ENCODE measurements at places on chromosomes 7 and 10. TPM values are rescaled to one million over a fixed set of nuclear protein-coding genes. Genes with fewer than 3 reads are reported as not detected.

The ZNF467 gene
- total RNA-seq, result 18.9 TPM

- no peak for DNase-seq
These were observed 301.0 kb downstream of the LHFPL3 start for GRCh38 chr7:104629408-104629807.

DNA sequence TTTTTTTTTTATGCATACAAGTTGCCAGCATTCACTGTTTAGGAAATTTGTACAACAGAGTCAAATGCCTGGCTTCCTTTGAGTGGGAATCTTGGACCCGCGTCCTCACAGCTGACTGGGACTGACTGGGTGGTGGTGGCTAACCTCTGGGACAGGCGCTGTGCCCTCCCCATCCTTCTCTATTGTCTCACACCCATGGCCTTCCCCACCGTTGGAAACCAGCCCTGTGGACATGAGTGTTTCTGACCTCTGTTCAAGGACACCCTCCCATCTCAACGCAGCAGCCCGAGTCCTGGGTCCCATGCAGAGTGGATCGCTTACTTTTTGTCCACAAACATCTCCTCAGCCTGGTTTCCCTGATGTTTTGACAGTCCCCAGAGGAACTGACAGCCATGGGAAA is 125.1 kb upstream of the PPIF start:
- no peak for DNase-seq

DNA sequence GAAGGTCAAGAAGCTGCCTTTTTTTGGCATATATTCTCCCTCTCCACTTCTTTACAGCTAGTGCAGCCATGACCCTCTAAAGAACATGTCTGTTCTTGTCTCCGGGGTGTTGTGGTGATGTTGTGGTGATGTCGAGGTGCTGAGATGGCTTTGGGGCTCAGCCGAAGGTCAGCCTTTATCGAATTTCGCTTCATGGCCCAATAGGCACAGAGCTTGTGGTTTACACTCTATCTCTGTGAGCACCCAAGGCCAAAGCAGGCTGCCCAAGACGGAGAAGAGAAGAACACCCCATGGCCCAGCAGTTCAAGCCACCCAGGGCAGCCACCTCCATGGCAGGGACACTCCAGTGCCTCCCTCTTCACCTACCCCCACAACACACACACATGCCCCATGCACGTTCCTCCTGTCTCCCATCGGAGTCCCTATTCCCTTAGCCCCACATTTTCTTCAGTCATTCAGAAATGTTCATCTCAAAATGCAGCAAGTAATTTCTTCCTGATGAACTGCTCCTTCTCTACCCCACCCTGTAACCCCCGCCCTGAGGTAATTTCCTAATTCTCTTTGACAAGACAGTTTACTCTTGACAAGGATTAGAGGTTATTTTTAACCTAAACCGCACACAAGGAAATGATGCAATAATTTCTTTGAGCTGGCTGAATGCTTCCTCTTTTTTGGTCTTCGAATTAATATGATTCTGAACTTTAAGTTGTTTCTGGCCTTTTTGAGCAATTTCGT is 18.6 kb upstream of the ADRB1 start:
- no peak for DNase-seq

DNA sequence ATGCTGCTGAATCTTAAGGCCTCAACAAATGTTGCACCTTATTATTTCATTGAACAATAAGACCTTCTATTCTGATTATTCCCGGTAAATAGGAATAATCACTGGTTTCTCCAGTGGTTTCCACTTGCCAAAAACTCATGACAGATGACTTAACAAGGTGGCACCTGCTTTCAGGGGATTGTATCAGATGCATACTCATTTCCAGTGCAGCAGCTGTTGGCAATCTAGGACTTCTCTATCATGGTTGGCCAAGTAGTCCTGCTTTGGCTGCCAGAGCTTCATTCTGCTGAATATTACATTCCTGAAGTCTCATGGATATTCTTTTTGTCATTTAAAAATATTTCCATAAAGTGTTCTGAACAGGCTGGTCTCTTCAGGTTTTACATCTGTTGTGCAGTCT is 193.3 kb downstream of the ADK start:
- no peak for DNase-seq
